Activated T-cell treated with anti-CD3 and anti-CD28 coated beads for 48 hours (primary cell): ENCODE measurements at places on chromosomes 3 and 15.

- DNase-seq, result no peak
Observed at GRCh38 chr15:64019764-64020163, 26.5 kb downstream of the DAPK2 start.

DNA sequence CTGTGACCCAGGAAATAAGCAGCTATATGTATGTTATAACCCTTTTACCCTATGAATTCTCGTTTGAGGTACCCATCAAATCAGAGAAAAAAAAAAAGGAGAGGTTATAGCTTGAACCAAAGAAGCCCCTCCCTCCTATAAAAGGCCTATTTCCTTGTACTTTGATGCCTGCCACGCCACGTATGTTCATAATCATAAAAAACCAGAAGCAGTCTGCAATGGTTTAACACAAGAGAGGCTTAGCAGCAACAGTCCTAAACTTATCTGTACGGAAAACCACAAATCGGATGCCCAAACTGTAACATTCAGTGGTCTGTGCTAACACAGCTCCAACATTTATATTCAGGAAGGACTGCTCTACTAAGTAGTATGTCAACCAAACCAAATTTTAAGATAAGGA lies 21.2 kb downstream of the CCR8 start:
- DNase-seq, result no peak

DNA sequence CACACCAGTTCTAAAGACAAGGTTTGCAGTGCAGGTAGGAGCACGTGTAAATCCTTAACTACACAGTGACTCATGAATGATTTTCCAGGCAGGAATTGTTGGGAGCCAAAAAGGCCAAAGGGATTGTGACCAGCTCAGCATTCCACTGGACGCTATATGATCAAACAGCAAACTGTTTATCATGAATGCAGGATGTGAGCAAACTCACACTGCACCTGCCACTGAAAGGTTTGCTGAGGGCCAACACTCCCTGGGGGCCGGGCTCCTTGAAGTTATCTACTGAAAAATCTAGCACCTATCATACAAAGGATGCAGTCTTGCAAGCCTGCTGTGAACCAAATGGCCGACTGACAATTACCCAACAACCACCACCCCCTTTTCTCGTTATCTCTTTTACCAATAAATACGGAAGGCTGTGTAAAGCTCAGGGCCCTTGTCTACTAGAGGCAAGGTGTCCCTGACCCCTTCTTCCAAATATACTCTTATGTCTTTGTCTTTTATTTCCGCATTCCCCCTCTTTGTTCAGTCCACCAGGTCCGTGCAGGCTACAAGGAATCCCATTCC lies 11.5 kb upstream of the DNASE1L3 start:
- no peak for DNase-seq

GRCh38 chr3:141233457-141234161 lies 2.0 kb downstream of the PXYLP1 start:
- no peak for DNase-seq

GRCh38 chr3:149307435-149307783 lies 26.0 kb downstream of the TM4SF18 start:
- DNase-seq, result no peak

GRCh38 chr15:70569091-70569713 lies 194.2 kb downstream of the UACA start:
- no peak for DNase-seq

DNA sequence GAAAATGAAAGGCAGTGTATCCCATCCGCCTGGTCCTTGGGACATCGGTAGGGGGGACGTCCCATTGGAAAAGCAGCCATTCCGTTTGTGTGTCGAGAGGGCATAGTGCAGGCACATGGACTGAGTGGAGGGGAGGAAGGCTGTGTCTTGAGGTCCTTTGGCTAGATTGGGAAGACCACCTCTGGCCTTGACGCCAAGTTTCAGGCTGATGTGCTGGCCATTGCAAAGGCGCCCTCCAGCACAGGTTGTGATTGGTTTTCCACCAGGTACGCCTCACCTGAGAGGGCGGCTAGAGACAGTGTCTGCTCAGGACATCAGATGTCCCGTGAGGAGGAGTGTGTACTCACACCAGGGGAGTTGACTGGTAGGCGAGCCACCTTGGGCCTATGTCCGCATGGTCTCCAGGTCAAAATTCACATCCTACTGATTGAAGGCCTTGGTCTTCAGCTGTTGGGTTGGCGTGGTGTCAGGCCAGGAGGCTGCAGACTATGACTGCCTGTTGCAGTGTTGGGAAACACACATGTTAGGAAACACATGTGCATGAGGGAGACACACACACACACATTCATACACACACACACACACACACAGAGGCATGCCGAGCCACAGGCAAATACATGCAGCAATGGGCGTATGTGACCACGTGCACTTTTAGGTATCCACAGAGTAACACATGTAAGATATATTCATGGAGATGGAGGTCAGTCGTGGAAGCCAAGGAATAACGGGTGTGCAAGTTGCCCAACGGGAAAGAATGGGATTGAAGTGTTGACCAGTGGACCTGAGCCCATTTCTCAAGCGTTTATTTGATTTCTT lies 98.4 kb downstream of the SNRPN start:
- DNase-seq, result no peak

DNA sequence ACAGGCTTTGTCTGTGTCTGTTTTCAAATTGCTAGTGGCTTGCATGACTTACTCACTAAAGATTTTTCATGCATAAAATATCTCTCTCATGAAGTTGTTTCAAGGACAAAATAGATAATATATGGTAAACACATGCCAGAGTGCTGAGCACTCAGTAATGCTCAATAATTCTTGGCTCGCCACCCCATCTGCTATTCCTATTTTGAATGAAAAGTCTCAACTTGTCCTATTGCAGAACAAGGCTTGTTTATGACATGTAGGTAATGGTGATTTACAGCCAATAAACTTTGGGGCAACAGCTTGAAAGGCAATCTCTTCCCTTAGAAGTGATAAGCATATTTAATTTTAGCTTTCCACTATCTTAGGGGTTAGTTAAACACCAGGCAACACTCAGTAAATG lies 789.0 kb upstream of the ROBO1 start:
- DNase-seq, result no peak

- no peak for DNase-seq
Observed at GRCh38 chr15:41535544-41535943, 8.5 kb downstream of the RPAP1 start.

- no peak for DNase-seq
Observed at GRCh38 chr15:40054855-40055575, 16.0 kb upstream of the SRP14 start.

GRCh38 chr3:150681057-150681456 lies 22.7 kb downstream of the ERICH6 start:
- DNase-seq, result no peak

DNA sequence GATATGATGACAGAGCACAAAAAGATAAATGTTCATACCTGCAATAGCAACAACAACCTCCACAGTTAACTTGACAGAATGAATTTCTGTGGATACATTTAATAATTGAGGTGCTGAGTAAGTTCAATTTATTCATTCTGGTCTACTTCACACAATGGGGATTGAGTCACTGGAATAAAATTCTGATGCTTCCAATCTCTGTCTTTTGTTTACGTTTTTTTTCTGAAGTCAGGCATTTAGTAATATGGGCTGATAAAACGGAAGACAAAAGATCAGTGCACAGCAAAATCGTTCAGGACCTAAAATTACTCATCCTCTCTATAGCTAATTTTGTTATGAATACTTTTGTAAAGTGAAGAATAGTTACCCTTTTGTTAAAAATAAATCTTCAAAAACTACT lies 565.9 kb upstream of the CCDC54 start:
- no peak for DNase-seq

DNA sequence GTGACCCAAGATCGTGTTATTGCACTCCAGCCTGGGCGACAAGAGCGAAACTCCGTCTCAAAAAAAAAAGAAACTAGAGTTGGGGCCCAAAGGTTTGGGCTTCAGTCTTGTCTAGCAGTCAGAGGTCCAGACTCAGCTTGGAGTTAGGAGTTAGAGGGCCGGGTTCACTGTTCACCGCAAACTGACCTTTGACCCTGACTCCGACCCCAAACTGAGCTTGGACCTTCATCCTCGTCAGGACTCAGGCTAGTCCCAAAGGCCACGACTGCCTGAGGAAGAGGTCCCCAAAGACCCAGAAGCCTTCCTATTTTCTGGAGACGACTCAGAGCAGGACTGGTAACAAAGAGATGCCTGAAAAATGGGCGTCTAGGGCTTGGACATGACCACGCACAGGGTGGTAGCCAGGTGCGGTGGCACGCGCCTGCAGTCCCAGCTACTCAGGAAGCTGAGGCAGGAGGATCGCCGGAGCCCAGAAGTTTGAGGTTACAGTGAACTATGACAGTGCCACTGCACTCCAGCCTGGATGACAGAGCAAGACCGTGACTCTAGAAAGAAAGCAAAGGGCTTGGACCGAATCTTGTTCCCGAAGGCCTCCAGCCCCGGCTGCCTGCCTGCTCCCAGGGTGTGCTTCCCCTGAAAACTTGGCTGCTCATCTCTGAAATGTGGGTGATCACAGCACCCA lies 22.8 kb upstream of the RPL29 start:
- DNase-seq, result no peak

- DNase-seq, result no peak
Observed at GRCh38 chr15:31468911-31469785, 142.5 kb downstream of the KLF13 start.

GRCh38 chr3:12964711-12965612 lies 108.3 kb downstream of the IQSEC1 start:
- DNase-seq, result no peak

- no peak for DNase-seq
Observed at GRCh38 chr3:177978946-177979345, 557.3 kb upstream of the KCNMB2 start.

DNA sequence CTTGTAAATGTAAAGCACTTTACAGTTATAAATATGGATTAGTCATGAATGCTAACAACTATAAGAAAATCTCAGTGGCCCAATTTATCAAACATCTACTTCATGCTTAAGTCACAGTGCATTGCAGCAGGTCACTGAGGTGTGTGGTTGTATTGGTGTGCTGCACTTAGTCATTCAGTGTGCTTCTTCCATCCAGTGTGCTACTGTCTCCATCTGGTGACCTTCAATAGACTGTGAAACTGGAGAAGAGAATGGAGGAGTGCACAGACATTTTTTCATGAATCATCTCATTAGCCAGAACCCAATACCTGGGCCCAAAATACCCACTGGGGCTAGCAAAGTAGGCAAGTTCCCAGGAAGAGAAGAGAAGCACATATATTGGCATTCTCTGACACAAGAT lies 199.6 kb downstream of the SHOX2 start:
- DNase-seq, result no peak

GRCh38 chr15:51380999-51381806 lies 39.7 kb downstream of the GLDN start:
- peak; percentile 25 for DNase-seq

DNA sequence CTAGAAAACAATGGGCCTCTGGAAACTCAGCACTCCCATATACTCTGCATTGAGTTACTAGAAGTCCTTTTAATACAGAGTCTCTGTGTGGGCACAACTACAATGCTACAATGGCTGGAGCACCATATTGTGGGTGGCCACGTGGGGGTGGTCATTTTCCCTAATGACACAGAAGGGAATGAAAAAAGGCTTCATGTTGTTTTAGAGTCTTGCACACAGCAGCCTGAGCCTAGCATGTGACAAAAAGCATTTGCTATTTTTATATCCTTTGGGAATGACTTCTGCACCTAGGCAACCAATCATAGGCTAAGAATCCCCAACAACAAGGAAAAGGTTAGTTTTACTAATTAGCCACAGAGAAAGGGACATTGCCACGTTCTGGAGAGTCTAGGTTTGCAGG lies 120.6 kb downstream of the PPM1L start:
- DNase-seq, result no peak

DNA sequence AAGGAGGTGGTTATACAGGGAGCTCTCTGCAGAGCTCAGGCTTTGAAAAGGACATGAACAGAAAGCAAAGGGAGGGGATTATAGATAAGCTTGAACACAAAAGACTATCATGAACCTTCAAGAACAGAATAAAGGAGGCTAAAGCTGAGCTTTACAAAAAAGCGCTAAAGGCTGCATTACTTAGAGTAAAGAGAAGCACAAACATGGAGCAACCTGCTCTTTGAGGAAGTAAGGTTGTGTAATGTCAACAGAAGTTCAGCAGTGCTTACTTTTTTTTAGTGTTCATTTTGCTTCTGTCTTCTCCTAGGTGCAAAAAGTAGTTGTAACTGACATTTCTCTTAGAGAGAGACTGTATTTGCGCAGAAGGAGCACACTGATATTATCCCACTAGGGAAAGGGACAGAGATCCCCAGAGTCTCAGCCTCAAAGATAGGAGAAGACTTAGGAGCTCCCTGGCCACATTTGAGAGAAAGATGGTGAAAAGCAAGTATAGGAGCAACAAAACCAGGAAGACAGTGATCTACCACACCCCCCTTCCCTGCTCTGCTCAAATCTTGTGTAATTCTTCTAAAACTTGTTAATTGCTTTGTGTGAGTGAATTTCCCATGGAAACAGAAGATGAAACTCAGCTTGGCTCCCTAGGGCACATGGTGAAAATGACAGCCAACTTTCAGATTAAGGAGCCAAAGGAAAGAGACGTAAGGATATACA lies 54.7 kb downstream of the QTRT2 start:
- no peak for DNase-seq

DNA sequence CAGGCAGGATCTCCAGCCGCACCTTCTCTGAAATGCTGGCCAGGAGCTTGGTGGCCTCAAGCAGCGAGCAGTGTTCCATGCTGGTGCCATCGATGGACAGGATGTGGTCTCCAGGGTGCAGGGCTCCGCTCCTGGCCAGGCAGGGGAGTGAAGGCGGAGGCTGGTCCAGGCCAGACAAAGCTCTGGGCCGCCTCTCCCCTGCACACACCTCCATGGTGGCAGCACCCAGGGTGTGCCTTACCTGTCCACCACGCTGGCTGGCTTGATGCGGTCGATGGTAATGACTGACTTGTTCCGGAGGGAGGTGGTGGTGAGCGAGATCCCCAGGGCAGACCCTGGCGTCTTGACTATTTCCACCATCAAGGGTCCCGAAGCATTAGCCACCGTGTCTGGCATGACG lies 20.0 kb downstream of the GRIP2 start:
- no peak for DNase-seq

GRCh38 chr15:39340903-39341645 lies 239.8 kb upstream of the THBS1 start:
- no peak for DNase-seq

DNA sequence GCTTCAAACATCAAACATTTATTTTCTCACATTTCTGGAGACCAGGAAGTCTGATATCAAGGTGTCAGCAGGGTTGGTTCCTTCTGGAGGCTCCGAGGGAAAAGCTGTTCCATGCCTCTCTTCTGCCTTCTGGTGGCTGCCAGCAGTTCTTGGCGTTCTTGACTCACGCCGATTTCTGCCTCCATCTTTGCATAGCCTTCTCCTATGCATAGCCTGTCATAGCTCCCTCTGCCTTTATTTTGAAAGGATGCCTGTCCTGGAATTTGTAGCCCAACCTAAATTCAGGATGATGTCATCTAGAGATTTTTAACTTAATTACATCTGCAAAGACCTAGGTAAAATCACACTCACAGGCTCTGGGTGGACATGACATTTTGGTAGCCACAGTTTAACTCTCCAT lies 70.4 kb downstream of the RGMA start:
- no peak for DNase-seq

- DNase-seq, result no peak
Observed at GRCh38 chr15:101254157-101255050, 2.6 kb upstream of the CHSY1 start.
